ENCODE measurements at places on chromosomes 12 and 14. TPM values are rescaled to one million over a fixed set of nuclear protein-coding genes. Genes with fewer than 3 reads are reported as not detected.

SSTR1 gene
- total RNA-seq = not detected

SLC38A6 gene
- 32.0 TPM for total RNA-seq

- DNase-seq = no peak
Measured at GRCh38 chr12:2258025-2258424, 205.2 kb downstream of the CACNA1C start.

DNA sequence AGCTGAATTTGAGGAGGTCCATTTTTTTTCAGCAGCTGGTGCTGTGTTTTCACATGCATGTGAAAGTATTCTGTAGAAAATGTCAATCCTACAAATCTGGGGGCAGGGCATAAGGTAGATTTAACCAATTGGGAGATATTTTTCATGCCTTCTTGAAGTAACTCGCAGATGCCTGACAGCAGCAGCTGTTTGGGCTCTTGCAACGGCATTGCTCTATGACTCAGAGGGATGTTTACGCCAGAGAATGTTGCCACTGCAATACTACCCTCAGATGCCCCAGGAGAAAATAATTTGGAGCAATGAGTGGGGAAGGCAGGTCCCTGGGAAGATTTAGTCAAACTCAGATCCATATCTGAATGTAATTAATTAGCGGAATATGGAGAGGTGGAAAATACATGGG, 42.5 kb upstream of the MYBPC1 start:
- peak; percentile 20 for DNase-seq

GPRC5D gene
- not detected for total RNA-seq

- no peak for DNase-seq
Measured at GRCh38 chr14:26448181-26448855, 149.5 kb downstream of the NOVA1 start.

- DNase-seq = no peak
Measured at GRCh38 chr14:38989922-38990546, 113.0 kb downstream of the SEC23A start.

GRCh38 chr12:90257927-90258624, 549.4 kb upstream of the ATP2B1 start:
- DNase-seq = no peak

DNA sequence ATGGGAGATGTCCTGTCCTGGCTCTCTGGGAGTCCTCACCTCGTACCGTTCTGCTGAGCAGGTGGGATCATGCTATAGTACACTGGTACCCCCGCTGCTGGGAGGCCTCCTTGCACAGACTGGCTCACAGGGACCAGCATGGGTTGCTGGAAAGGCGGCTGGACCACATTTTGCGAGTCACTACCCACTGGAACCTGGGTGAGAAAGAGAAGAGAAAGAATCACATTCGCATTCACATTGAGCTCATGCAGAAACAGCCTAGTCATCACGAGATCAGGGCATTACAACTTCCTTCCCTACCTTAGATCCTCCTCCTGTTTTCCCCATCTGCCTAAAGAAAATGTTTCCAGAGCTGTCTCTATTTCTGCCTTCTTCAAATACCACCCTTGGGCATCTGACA, 17.3 kb upstream of the STAC3 start:
- no peak for DNase-seq

NGB gene
- total RNA-seq = not detected

- DNase-seq = no peak
Measured at GRCh38 chr12:52183971-52184370, 7.8 kb downstream of the KRT80 start.

DNA sequence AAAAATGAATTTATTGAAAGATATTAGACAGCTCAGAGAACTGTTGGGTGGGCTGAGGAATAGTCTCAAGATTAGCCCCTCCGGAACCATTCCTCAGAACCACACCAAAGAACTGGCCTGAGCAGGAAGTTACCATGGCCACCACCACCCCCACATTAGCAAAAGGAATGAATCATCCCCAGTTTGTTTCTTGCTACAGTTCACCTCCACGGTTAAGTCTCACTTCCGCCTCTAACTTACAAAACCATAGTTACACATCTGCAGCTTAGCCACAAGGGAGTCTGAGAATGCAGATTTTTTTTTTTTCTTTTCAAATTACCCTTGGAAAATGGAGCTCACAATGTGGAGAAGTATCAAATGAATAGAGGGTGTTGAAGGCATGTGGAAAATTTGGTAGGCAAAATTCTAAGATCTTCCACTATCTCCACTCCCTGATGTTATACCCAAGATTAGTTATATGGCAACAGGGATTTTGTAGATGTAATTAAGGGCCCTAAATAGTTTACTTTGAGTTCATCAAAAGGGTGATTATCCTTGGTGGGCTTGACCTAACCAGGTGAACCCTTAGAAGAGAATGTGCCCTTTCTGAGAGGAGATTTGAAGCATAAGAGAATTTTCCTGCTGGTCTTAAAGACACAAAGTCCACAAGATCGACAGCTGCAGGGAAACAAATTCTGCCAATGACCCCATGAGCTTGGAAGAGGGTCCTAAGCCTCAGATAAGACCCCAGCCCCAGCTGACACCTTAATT, 129.8 kb upstream of the KRR1 start:
- DNase-seq = no peak

DNA sequence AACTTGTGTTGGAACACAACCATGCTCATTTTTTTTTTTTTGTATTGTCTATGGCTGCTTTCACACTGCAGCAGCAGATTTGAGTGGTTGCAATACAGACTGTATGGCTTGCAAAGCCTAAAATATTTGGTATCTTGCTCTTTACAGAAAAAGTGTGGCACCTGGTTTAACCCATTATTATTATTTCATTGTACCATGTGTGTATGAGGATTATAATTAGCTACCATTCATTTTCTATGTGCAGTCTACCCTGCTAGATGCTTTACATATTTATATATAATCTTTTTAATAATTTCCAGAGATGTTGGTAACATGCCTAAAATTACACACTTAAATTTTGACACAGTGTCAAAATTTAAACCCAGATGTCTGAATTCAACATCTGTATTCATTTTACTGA, 37.7 kb downstream of the SPATS2 start:
- no peak for DNase-seq

DNA sequence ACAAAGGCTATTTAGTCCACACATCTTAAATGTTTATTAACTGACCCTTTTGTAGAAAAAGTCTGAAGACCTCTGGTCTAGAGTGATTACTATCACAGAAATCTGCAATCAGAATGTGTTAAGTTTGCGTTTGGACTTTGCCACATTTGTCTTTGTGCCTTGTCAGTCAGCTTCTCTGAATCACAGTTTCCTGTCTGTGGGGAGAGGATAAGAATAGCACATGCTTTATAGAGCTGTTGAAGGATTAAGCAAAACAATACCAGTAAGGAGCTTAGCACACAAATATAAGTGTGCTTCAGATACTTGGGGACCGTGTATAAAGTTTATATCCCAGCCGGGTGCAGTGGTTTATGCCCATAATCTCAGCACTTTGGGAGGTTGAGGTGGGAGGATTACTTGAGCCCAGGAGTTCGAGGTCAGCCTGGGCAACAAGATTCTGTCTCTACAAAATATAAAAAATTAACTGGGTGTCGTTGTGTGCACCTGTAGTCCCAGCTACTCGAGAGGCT, 63.0 kb upstream of the BTG1 start:
- DNase-seq = no peak
